ENCODE measurements at places on chromosomes 6 and 20. TPM values are rescaled to one million over a fixed set of nuclear protein-coding genes. Genes with fewer than 3 reads are reported as not detected.

- DNase-seq: no peak
- H3K4me1 ChIP-seq: peaks cover 32% of the 10 kb centered on the region
- H3K27ac ChIP-seq: peak overlapping the region; percentile 36
- no peak overlapping the region for H3K4me3 ChIP-seq
These were observed 125.7 kb upstream of the RIPOR2 start for GRCh38 chr6:25061289-25061936.

DNA sequence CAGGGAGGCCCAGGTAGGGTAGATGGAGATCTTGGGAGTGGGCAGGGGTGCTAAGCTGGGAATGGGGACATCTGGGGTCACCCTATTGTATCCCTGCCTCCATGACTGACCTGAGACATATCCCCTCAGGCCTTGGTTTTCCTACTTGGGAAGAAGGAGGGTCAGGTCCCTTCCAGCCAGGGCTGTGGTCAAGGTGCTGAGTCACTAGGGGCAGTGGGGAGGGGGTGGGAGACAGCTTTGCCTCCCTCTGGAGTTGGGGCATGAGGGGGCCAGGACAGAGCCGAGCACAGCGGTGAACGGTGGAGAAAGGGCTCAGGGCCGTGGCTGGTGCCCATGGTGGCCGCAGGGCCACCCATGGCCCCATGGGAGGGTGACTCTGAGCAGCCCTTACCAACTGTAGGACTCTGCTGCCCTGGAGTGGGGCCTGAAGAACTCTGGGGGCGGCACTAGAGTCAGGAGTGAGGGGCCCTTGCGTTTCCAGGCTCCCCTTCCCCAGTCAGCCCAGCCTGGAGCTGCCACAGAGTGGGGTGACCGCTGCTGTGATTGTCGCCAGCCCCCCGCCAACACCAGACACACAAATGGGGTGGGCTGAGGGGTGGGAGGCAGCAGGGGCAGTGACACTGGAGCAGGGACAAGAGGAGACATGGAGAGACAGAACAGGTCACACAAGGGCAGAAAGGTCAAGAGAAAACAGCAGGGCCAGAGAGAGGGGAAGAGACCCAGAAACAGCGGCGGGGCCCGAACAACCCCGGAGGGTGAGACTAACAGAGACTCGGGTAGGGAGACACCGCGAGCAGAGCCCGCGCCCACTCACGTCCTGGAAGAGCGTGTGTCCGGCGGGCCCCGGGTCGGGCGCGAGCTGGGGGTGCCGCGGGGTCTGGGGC lies 576 bp downstream of the NECAB3 start:
- H3K36me3 ChIP-seq: no peaks in the 10 kb centered on the region
- H3K27ac ChIP-seq: peak overlapping the region; percentile 30
- H3K4me3 ChIP-seq: peak overlapping the region; percentile 86
- peaks cover 18% of the 10 kb centered on the region for H3K4me1 ChIP-seq
- no peaks in the 10 kb centered on the region for H3K27me3 ChIP-seq

DNA sequence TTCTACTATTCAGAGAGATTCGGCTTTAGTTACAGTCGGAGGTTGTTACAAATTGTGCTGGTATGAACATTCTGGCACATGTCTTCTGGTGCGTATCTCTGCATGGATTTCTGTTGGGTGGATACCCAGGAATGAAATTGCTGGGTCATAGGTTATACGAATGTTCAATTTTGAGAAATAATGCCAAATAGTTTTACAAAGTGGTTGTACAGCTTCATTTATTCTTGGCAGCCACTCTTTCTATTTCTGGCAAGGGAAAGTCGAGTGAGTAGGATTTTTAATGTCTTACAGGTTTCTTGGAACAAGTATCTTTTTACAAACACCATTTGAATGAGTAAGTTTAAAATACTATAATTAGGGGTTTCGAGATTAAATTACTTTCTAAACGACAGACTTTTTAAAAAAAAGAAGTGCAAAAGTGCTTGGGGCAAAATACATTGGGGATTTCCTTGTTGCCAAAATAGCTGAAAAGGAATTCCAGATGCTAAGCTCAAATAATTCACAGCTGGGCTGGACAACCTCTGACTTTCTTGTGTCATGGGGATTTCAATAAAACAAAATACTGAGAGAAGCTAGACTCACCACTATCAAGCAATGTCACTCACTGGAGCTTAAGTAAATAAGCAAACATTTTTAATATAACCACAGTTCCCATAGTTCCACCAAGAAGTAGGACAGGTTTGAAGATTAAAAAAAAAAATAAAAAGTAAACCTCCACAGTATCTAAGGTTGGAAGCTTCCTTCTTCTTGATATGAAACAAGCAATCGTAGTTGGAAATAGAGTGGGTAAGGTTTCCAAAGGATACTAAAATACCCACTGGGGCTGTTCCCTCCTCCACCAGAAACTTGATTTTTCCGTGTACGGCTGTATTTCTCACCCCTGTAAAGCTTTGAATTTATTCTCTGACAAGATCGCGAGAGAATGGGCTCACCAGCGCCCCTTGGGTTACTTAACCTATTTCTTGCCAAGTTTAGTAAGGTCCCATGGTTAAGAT lies 21.6 kb upstream of the GFOD1 start:
- no peak for DNase-seq
- no peaks in the 10 kb centered on the region for H3K27me3 ChIP-seq
- no peak overlapping the region for H3K27ac ChIP-seq
- H3K36me3 ChIP-seq: no peaks in the 10 kb centered on the region

GRCh38 chr6:5271926-5272325 lies 10.6 kb downstream of the FARS2 start:
- no peaks in the 10 kb centered on the region for H3K27me3 ChIP-seq
- no peak overlapping the region for H3K4me3 ChIP-seq
- H3K36me3 ChIP-seq: peaks cover 37% of the 10 kb centered on the region
- H3K4me1 ChIP-seq: peaks cover 18% of the 10 kb centered on the region
- DNase-seq: no peak

GRCh38 chr20:56350842-56351241 lies 7.9 kb upstream of the FAM210B start:
- H3K27me3 ChIP-seq: peaks cover 27% of the 10 kb centered on the region
- H3K27ac ChIP-seq: no peak overlapping the region
- H3K36me3 ChIP-seq: no peaks in the 10 kb centered on the region
- H3K4me1 ChIP-seq: no peaks in the 10 kb centered on the region

DNA sequence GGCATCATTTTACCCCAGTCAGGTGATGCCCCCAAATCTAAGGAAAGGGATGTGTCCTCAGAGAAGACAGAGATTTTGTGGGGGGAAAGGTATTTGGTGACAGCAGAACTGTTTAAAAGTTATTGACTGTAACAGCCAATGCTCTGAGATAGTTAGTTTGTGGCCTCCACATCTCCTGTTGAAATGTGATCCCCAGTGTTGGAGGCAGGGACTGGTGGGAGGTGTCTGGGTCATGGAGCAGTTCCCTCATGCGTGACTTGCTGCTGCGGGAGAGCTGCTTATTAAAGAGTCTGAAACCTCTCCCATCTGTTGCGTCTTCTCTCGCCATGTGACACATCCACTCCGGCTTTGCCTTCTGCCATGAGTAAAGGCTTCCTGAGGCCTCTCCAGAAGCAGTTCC lies 282.8 kb upstream of the FOXQ1 start:
- H3K27me3 ChIP-seq: peaks cover 4% of the 10 kb centered on the region
- H3K36me3 ChIP-seq: no peaks in the 10 kb centered on the region
- H3K4me1 ChIP-seq: no peaks in the 10 kb centered on the region
- H3K27ac ChIP-seq: no peak overlapping the region
- no peak for DNase-seq

DNA sequence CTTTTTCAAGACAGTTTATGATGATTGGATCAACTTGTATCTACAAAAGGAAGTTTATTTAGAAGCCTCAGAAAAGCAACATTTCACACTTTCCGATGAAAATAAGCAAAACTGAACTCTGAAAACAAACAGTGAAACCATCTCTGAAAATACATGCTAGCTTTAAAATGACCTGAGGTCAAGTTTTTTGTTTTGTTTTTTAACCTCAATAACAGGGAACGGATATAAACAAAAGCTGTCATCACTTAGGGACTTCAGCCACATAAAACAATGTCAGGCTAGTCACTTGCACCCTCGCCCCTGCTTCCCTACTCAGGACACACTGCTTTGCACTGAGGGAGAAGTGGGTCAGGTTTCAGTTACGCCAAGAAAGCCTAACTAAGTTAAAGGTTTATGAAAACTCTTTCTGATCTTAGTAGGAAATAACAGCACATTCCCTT lies 11.6 kb downstream of the BACH2 start:
- H3K36me3 ChIP-seq: peaks cover 32% of the 10 kb centered on the region
- peak overlapping the region; percentile 77 for H3K4me3 ChIP-seq
- no peaks in the 10 kb centered on the region for H3K27me3 ChIP-seq
- peaks cover 89% of the 10 kb centered on the region for H3K4me1 ChIP-seq
- DNase-seq: no peak
- peak overlapping the region; percentile 88 for H3K27ac ChIP-seq

GRCh38 chr6:129251669-129252376 lies 368.9 kb downstream of the LAMA2 start:
- no peak overlapping the region for H3K4me3 ChIP-seq
- DNase-seq: no peak
- H3K36me3 ChIP-seq: no peaks in the 10 kb centered on the region
- peaks cover 6% of the 10 kb centered on the region for H3K4me1 ChIP-seq
- no peak overlapping the region for H3K27ac ChIP-seq

GRCh38 chr6:16296061-16296670 lies 57.8 kb downstream of the GMPR start:
- no peaks in the 10 kb centered on the region for H3K36me3 ChIP-seq
- no peak overlapping the region for H3K27ac ChIP-seq
- no peak overlapping the region for H3K4me3 ChIP-seq
- no peak for DNase-seq

GRCh38 chr20:21240394-21240793 lies 62.7 kb upstream of the XRN2 start:
- no peak for DNase-seq
- H3K4me1 ChIP-seq: peaks cover 3% of the 10 kb centered on the region
- H3K27me3 ChIP-seq: no peaks in the 10 kb centered on the region
- H3K36me3 ChIP-seq: peaks cover 48% of the 10 kb centered on the region
- no peak overlapping the region for H3K27ac ChIP-seq

GRCh38 chr6:90413396-90413795 lies 116.8 kb upstream of the BACH2 start:
- no peak for DNase-seq
- no peaks in the 10 kb centered on the region for H3K27me3 ChIP-seq
- H3K36me3 ChIP-seq: no peaks in the 10 kb centered on the region
- H3K4me1 ChIP-seq: peaks cover 32% of the 10 kb centered on the region

- H3K4me1 ChIP-seq: peaks cover 6% of the 10 kb centered on the region
- no peak overlapping the region for H3K27ac ChIP-seq
- DNase-seq: no peak
- peaks cover 5% of the 10 kb centered on the region for H3K27me3 ChIP-seq
- no peak overlapping the region for H3K4me3 ChIP-seq
These were observed 406.5 kb downstream of the KIF16B start for GRCh38 chr20:16166737-16167136.

MOG gene
- total RNA-seq: not detected

MEP1A gene
- total RNA-seq: not detected

SLC17A3 gene
- total RNA-seq: not detected

CLIC5 gene
- 2.5 TPM for total RNA-seq
